Muscle of leg (tissue), 16 donors: ENCODE measurements at places on chromosomes 1 and 21.
A peak's percentile ranks its signal among the peaks of the same experiment; 100 is the strongest.

GRCh38 chr1:101902199-101902598, 94.5 kb downstream of the OLFM3 start:
- DNase-seq: peak; percentile 18

DNA sequence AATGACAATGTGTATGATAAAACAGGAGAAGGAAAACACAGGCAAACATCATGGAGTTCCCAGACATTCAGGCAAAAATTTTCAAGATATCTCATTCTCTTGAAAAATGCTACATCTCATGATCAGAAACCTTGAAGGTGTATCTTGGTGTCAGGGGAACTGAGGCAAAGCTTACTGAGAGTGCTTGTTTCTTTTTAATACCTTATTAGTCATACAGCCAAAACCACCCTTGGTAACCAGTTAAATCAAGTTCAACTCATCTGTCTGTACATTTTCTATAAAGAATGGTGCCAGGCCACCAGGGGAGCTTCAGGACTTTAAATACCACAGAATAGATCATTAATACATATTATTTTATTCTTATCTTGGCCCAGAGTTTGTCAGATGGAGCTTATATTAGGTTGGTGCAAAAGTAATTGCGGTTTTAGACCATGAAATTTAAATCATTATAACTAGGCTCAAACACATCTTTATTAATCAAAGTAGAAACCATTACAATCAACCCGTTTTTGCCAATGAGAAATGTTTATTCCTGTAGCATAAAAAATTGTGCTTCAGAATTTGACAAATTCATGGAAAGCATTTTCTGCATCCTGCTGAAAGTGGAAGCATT, 1036.0 kb downstream of the AMY1C start:
- DNase-seq: no peak

DNA sequence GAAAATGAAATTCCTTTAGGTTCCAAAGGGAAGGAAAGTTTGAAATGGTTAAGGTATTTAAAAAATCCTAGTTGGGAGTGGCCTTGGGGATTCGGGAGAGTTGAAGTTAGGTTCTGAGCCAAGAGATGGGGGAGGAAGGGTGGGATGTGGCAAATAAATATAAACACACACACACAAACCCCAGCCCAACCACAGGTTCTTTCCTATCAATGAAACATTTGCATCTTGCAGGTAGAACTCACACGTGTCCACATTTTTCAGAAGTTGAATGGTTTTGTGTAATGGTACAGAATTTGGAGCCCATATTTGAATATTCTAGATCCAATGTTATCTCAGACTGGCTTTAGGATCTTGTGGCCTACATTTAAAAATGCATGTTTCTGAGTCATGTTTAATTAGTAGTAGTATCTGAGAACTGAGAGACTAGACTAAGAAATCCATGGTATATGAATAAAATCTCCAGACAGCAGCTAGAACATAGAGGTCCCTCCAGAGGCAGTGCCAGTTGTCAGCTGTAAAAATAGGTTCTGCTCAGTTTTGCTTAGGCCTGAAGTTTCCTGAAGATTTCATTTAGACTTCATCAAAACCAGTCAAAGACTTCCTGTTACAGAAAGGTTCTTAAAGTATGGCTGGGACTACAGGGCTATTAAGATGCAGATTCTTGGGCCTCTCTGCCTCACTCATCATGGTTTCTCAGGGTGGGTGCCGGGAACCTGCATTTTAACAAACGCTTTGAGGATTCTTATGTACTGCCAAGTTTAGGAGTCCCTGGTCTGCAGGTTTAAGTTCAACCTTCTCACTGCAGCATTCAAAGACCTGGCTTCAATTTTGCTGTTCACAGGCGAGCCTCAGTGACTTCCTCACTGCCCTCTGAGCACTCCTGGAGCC, 21.3 kb downstream of the RUNX1 start:
- DNase-seq: no peak

- DNase-seq: peak; percentile 64
Observed at GRCh38 chr1:167428395-167428794, 89.9 kb downstream of the CD247 start.

DNA sequence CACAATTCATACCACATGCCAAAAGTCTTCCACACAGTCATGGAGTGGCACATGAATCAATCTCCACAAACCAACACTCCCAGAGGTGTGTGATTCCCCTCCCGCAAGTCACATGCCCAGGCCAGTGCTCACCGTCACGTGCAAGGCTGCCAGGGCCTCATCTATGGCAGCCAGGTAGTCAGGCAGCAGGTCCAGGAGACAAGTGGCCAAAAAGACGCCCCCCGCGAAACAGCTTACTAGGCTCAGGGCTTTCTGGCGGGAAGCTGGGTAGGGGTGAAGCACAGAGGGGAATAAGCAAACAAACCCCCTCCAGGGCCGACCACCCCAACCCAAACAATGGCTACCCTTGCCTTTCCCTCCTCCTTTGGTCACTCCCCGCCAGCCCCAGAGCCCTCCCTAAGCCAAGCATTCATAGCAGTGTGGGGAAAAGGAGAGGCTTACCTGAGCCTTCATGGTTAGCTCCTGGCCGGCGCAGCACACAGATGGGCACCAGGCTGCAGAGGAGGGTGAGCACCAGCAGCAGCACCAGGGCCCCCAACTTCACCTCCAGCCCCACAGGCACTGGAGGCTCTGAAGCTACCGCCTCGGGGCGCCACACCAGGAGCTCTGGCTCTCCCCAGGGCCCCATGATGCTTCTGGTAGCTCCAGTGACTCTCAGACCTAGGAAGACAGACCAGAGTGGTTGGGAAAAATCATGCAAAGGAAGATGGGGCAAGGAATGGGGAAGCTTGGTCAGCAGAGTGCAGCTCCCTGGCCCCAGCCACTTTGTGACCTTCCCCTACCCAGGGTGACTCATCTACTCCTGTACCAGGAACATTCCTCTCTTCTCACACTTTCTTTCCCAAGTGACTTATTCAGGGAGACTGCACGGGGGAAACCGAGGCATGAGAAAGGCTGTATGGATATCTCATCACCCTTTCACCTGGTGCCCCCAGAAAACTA, 978 bp downstream of the SLC39A1 start:
- peak; percentile 42 for DNase-seq

DNA sequence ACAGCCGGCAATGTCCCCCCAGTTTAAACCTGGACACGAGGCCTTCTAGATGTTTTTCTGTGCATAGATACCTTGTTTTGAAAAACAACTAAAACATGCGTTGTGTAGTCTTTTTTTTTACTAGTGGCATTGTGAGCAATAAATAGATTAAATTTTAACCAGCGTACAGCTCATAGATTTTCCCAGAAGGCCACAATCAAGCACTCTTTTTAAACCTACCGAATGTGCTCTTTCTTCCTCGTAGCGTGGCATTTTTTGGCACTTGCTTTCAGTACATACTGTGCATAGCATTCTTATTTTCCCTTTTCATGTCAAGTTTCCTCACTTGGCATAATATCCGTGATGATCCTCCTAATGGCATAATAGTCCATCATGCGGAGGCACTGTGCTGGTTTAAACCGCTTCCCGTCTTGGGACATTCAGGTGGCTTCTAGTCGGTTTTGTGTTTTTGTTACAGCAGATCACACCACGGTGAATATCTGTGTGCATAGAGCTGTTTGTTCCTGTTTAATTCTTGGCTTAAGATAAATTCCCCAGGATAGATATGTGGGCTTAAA, 95.3 kb downstream of the PDE9A start:
- DNase-seq: no peak

GRCh38 chr1:36606641-36607262, 124.0 kb upstream of the CSF3R start:
- DNase-seq: no peak

- DNase-seq: peak; percentile 48
Observed at GRCh38 chr1:204647114-204647804, 38.3 kb downstream of the LRRN2 start.

- DNase-seq: no peak
Observed at GRCh38 chr21:35144978-35145377, 95.9 kb upstream of the RUNX1 start.

- DNase-seq: no peak
Observed at GRCh38 chr1:85275701-85276214, 674 bp downstream of the BCL10 start.

- peak; percentile 31 for DNase-seq
Observed at GRCh38 chr21:41396558-41397075, 29.4 kb upstream of the MX1 start.

GRCh38 chr1:235169986-235170385, 8.9 kb upstream of the RBM34 start:
- DNase-seq: no peak

GRCh38 chr1:23698466-23698865, 6.9 kb downstream of the RPL11 start:
- no peak for DNase-seq

- peak; percentile 35 for DNase-seq
Observed at GRCh38 chr1:212982430-212983152, 32.2 kb downstream of the VASH2 start.

DNA sequence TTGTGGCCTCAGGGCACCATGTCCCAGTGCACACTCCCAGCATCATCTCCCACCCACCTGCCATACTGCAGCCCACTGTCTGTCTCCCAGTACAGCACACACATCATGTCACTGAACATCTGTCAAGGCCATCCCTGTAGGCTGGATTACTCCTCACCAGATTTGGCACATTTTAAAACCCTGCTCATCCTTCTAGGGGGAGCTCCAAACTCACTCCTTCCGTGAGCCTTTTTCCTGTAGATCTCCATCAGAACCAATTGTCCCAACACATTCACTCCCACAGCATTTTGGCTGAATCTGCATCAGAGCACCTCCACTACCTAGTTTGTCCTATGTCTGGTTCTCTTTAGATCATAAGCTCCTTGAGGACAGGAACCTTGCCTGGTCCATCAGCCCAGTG, 58.6 kb upstream of the GRIK3 start:
- DNase-seq: no peak

DNA sequence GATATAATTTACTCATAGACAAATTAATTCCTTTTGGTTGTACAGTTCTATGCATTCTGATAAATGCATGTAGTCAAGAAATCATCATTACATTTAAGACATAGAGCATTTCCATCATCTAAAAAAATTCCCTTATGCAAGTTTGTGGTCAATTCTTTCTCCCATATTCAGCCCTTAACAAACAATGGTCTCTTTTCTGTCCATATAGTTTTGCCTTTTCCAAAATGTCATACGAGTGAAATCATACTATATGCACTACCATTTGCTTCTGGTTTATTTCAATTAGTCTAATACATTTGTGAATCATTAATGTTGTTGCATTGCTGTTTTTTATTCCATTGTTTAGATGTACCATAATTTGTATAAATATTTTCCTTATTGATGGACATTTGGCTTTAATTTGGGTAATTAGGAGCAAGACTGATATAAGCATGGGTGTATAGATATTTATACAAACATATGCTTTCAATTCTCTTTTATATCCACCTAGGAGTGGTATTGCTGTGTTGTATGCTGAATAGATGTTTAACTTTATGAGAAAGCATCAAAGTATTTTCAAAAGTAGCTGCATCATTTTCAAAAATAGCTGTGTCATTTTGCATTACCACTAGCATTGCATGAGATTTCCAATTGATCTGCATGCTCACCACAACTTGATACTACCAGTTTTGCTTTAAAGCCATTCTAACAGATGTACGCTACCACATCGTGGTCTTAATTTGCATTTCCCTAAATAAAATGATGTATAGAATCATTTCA, 397.0 kb upstream of the ADAMTS5 start:
- no peak for DNase-seq

- no peak for DNase-seq
Observed at GRCh38 chr1:165239873-165240272, 116.6 kb downstream of the LMX1A start.

GRCh38 chr1:22886211-22886610, 86.5 kb downstream of the LACTBL1 start:
- DNase-seq: peak; percentile 60

DNA sequence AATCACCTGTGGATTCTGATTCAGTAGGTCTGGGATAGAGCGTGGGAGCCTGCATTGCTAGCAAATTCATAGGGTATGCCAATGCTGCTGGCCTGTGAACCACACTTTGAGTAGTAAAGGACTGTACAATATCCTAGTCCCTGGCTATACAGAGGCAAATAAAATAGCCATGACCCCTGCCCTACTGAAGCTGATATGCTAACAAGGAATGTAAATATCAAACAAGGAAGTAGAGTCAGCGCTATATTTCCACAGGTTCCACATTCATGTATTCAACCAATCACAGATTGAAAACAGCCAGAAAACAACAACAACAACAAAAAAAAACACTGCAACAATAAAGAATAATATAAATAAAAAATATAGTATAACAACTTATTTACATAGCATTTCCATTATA, 77.8 kb downstream of the TM2D1 start:
- no peak for DNase-seq

DNA sequence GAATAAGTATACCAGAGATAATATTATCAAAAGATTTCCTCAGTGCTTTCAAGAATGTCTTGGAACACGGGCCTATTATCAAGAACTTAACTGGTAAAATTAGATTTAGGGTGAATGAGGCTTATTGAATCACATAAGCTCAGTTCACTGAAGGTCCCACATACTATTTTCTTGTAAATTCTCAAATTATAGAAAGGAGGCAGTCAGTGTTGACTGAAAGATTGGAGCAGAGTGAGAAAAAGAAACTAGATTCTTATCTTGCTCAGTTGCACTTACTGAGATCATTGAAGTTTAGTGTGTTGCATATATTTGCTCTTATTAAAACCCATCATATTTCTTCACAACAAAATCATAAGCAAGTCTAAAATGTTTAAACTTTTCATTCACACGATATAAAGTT, 3.9 kb upstream of the RGS1 start:
- no peak for DNase-seq

GRCh38 chr1:223319398-223319797, 44.6 kb downstream of the SUSD4 start:
- no peak for DNase-seq

DNA sequence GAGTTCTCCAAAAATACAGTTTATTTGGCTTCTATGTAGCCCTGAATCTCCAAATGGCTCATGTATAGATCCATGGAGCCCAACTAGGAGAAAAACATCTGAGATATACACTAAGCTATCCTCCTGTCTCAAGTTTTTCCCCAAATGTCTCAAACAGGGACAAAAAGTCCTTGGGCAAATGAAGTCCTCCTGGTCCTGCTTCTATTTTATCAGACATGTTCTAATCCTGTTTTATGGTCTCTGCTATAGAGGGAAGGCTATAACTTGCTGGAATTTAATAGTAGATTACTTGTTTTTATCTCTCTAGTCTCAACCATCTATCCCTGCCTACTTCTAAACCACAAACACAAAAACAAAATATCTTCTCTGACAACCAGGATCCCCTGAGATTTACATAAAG, 26.9 kb downstream of the CRP start:
- DNase-seq: no peak

DNA sequence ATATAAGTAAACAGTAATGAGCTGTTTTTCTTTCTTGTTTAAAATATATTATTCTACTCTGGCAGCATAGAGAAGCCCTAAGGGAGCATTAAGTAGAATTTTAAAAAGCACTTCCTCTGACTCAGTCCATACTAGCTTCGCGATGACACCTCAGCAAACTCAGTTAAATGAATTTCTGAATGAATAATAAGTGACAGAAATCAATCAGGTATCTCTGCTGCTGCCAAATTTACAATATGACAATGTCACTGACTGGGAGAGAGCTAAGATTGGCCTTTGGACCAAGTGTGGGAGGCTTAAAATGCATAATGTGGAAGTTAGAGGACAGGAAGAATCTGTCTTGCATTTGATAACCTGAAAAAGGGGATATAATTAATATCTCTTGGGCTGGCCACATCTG, 296.1 kb downstream of the HHIPL2 start:
- DNase-seq: no peak
